ENCODE measurements at places on chromosomes 12 and 14.

GRCh38 chr14:100307766-100308426, 1.7 kb upstream of the SLC25A29 start:
- no peak for DNase-seq

GRCh38 chr14:90739318-90740068, 76.7 kb downstream of the TTC7B start:
- no peak for DNase-seq

- DNase-seq = no peak
Measured at GRCh38 chr14:71388336-71388735, 481.1 kb downstream of the PCNX1 start.

GRCh38 chr14:81529391-81529790, 4.3 kb downstream of the SEL1L start:
- DNase-seq = no peak

GRCh38 chr14:52063052-52063462, 5.8 kb downstream of the NID2 start:
- no peak for DNase-seq

GRCh38 chr12:108201808-108202207, 72.7 kb downstream of the WSCD2 start:
- no peak for DNase-seq

DNA sequence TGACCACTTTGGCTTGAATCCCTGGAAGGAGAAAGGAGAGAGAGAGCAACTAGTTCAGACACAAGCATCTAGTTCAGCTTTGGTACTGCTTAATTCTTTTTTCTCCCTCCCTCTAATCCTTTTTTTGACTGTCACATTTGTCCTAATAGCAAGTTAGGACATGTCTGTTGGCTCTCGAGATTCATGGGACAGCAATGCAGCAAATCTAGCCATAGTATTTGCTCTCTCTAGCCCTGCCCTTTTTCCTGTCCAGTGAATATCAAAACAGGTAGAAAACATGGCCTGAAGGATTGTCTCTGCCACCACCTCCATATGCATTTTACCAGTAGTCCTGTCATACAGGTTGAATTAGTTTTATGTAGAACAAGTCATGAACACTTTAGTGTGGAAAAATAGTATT, 116.4 kb downstream of the PTPRB start:
- no peak for DNase-seq

DNA sequence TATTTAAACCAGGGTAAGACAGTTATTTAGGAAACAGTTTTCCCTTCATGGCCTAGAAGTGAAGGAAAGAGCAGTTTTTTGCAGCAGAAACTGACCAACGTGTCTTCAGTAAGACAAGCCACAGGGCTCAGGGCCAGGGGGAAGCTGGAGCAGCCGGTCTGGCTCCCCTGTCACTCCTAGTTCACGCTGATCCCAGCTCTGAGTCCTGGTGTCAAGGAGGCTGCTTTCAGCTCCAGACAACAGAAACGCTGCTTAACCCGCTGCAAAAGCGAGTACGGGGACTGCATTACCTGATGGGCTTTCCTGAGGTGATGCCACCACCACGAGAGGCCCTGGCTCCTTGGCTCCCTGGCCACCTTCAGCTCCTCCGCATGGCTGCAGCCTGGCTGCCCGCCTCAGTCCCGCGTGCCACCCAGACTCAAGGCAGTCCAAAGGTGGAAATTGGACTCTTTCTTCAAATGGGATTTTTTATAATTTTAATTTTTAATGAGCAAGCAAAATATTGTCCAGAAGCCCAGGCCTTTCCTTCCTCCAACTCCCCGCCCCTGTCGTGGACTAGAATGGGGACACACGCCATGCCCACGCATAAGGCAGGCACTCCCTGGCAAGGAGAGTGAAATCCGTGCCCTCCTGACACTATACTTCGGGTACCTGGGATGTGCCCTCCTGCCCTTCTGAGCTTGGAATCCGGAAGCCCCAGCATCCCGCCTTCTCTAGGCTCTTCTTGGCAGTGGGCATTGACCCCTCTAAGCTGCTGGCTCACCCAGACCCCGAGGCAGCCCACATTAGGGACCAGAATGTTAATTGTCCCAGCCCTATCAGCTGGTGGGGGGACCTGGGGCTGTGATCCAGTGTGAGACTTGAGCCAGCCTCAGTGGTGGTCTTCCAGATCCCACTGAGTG, 85.0 kb downstream of the PAPOLA start:
- DNase-seq = no peak

GRCh38 chr14:50656776-50657175, 11.3 kb downstream of the SAV1 start:
- no peak for DNase-seq

DNA sequence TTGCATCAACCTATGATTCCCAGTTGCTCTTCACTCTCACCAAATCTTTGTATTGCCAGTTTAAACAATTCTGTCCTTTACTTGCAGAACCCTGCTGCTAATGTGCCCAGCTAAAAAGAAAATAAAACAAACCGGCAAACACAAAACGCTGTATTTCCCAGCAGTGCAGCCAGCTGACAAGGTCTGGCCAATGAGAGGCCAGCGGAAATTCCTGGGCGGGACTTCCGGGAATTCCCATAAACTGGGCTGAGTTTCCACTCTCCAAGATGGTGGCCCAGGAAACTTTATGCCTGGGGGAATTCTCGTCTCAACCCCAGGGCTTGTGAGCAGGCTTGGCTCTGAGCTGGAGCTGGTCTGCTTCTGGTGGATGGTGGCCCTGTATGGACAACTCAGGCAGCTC, 807.3 kb upstream of the TMEM132C start:
- DNase-seq = no peak

DNA sequence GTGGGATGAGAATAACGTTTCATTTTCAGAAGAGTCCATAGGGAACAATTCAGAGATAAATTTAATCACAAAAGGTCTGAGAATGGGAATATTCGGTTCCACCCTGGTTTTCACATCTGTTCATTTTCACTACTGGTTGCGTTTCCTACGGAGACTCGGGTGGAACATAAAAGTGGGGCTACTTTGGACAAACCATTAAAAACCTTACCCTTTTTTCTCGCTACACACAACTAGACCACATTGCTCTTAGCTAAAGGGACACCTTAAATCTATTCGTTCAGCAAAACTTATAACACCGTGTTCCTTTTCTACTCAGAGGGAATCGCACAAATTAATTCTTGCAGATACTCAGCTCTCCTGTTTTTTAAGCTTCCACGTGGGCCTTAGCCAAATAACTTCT, 1.0 kb upstream of the SUDS3 start:
- DNase-seq = no peak

GRCh38 chr12:103783744-103784664, 57.0 kb downstream of the NT5DC3 start:
- no peak for DNase-seq

DNA sequence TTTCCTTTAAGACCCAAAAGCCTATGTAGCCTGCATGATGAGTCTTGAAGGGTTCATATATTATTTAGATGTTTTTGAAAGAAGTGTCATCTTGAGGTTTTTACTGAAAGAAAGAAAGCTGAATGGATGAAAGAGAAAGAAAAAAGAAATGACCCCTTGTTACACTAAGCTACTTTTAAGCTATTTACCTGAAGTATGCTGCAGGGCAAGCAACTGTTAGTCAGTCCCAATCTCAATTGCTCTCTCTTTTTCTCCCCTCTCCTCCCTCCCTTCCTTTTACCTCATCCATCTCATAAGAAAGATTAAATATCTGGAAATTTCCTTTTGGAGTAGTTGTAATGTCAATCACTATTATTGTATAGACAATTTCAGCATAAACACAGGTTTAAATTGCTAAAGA, 512.4 kb downstream of the TMTC2 start:
- no peak for DNase-seq

GRCh38 chr14:58571769-58572472, 65.8 kb upstream of the DACT1 start:
- no peak for DNase-seq

- DNase-seq = no peak
Measured at GRCh38 chr14:59017285-59017965, 171.0 kb upstream of the DAAM1 start.

DNA sequence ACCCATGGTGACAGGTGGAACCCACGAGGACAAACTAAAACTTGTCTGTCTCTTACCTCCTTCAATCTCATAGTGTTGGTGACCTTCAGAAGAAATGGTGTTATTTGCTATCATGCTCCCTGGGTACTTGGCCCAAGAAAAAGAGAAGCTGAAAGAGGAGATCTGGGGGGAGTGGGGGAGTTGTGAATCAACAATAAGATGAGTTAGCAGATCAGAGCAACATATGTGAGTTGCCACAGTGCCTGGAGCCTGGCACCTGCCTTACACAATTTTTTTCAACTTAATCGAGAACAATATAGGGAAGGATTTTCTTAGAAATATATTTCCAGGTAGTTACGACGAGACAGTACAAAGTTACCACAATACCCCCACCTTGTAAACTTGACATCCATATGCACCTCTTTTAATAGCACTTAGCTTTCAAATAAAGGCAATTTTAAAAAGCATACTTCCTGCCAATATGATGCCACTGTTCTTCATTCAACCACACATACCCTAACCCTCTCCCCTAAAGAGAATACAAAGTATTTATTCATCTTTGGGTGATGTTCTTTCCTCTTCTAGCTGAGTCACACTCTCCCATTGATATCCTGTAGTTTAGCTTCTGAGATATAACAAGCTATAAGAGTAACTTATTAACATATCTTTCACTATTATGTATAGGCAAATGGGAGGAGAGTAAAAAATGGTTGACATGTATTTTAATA, 424.1 kb upstream of the OR4E1 start:
- DNase-seq = no peak

- DNase-seq = no peak
Measured at GRCh38 chr14:74326369-74327152, 21.7 kb upstream of the VRTN start.

- DNase-seq = no peak
Measured at GRCh38 chr12:131507094-131507493, 203.8 kb upstream of the SFSWAP start.

- DNase-seq = no peak
Measured at GRCh38 chr12:107760207-107760808, 629 bp downstream of the PRDM4 start.

DNA sequence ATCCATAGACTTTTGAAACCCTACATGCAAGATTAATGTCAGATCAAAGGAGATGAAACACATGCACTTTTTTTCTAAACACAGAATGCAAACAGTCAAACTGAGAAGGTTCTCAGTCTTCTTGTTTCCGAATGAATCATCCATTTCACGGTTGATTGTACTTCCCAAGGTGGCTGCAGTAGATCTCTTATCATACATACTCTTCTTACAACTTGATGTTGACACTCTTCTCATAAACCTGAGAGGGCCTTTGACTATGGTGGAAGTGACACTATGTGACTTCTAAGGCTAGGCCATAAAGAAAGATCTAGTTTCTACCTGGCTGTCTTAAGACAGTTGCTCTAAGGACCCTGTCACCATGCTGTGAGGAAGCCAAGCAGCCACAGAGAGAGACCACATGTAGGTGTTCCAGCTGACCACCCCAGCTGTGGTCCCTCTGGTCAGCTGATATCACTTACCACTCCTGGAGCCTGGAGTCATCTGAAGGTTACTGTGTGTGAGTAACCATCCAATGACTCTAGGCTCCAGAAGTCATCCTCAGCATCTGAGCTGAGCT, 67.2 kb upstream of the HMGA2 start:
- DNase-seq = no peak

GRCh38 chr12:58166643-58167042, 225.3 kb downstream of the ATP23 start:
- no peak for DNase-seq

DNA sequence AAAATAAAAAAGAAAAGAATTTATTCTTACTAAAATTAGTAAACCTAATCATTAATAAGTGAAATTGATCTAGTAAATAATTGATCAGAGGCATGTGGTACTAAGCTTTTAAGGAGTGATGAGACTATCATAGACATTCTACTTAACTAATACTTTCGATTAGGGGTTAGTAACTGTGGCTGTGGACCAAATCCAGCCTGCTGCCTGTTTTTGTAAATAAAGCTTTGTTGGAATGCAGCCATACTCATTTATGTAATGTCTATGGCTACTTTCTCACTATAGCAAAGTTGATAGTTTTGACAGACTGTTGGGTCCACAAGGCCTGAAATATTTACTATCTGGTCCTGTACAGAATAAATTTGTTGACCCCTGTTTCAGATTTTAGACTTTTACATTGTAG, 63.2 kb downstream of the PLEKHA5 start:
- no peak for DNase-seq

- DNase-seq = no peak
Measured at GRCh38 chr14:95541932-95542930, 7.4 kb downstream of the GLRX5 start.

- no peak for DNase-seq
Measured at GRCh38 chr14:57085801-57086200, 182.9 kb downstream of the EXOC5 start.

- no peak for DNase-seq
Measured at GRCh38 chr12:68958322-68958721, 25.4 kb upstream of the CPM start.

All from SW 1271 (cell line).